ENCODE measurements at places on chromosomes 7 and 10.

DNA sequence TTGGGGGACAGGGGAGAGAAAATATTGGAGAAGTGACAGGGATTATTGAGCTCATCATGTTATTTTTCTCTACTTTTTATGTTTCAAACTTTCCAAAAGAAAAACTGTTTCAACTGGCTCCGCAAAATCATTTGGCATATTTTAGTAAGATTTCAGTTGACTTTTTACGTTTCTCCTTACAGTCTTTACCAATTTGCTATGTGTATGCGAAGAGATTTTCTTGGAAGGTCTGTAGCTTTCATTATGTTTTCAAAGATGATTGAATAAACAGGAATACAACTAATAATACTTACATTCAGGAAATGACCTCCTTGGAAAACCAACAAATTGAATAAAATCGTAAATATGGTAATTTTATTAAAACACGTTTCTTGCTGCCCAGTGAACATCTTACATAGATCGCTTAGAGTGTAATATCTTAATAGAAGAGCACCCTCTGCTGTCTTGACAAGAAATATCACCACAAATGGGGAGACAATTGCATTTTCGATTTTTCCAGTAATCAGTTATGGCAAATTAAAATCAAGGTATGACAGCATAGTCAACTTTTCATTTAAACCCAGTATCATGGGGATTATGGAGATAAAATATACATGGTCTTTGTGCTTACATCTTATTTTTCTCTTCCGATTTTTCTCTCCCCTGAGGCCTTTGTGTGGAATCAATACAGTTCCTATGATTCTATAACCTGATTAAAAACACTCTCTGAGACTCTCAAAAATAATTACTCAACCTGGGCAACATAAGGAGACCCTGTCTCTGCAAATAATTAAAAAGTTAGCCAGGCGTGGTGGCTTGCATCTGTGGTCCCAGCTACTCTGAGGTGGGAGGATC, 43.1 kb downstream of the MBL2 start:
- ATAC-seq: no peak

- ATAC-seq: peak; percentile 32
Measured at GRCh38 chr7:26328498-26329390, 37.1 kb downstream of the SNX10 start.

- no peak for ATAC-seq
Measured at GRCh38 chr7:50321487-50322067, 17.1 kb downstream of the IKZF1 start.

GRCh38 chr7:53604201-53604600, 568.8 kb downstream of the POM121L12 start:
- no peak for ATAC-seq

DNA sequence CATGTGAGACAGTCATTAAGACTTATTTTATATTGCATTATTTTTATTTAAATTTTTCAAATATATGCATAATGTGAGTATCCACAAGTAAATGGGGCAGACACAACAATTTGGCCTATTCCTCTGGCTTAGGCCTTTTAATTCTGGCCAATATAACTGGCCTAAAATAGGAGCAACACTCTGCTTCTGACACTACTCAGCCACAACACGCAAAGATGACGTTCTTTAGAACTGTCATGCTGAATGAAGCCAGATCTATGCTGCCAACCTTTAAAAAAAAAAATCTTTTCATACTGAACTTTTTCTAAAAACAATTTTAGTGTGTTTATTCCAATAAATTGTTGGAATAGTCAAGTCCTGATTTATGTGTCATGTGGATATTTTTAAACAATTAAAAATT, 355.0 kb upstream of the BMPER start:
- ATAC-seq: no peak

- no peak for ATAC-seq
Measured at GRCh38 chr7:96921771-96922170, 83.6 kb upstream of the DLX6 start.

- ATAC-seq: no peak
Measured at GRCh38 chr7:109835577-109835976, 1255.3 kb upstream of the LRRN3 start.

GRCh38 chr10:49163741-49164140, 24.4 kb downstream of the TMEM273 start:
- no peak for ATAC-seq

- ATAC-seq: no peak
Measured at GRCh38 chr10:24907956-24908355, 44.5 kb downstream of the PRTFDC1 start.

GRCh38 chr7:50022451-50022850, 70.6 kb downstream of the ZPBP start:
- no peak for ATAC-seq

All from activated CD4-positive, CD25-positive, alpha-beta regulatory T cell treated with anti-CD3 and anti-CD28 coated beads, Interleukin-2, amount 50 U/mL, for 24 hours (primary cell).